NCI-H446 (cell line): ENCODE measurements at places on chromosomes 7 and 10.
A peak's percentile ranks its signal among the peaks of the same experiment; 100 is the strongest.

DNA sequence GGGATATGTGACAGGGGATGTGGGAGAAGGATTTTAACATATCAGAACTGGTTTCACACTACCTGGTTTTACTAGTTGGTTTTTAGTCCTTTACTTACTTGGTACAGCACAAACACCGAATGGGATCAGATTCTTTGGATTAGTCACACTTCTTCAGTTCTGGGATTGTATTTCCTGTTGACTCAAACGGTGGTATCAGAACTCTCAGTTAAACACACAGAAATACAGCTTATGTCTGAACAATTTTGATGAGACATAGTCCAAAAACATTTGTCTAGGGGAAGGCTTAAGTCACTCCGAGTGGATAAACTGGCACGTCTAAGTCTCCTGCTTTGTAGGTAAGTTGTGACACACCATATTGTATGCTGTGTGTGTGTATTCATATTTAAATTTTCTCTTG is 480.5 kb downstream of the PHTF2 start:
- no peak for DNase-seq

GRCh38 chr7:135919071-135919841 is 57.9 kb downstream of the MTPN start:
- DNase-seq: no peak

- DNase-seq: no peak
Observed at GRCh38 chr10:62130948-62131347, 137.7 kb downstream of the RTKN2 start.

GRCh38 chr10:130421909-130422308 is 285.7 kb downstream of the GLRX3 start:
- DNase-seq: no peak

DNA sequence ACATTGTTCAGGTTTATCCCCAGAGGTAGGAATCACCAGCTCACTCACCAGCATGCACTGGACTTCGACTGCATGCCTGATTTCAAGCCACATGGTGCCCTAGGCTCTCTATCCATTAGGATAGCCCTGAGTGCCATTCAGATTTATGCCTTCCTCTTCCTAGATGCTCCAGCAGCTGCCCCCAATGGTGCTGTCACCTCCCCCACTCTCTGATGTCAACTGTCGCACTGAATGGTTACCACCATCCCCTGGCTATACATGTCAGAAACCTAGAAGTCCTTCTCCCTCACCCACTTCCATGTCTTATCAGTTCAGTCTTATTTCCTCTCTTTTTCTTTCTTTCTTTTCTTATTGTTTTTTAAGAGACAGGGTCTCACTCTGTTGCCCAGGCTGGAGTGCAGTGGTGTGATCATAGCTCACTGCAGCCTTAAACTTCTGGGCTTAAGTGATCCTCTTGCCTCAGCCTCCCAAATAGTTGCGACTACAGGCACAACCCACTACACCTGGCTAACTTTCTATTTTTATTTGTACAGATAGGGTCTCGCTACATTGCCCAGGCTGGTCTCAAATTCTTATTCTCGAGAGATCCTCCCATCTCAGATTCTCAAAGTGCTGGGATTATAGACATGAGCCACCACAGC is 2.9 kb downstream of the SFXN4 start:
- no peak for DNase-seq

- DNase-seq: peak; percentile 30
Observed at GRCh38 chr7:139618482-139619366, 95.2 kb downstream of the CLEC2L start.

DNA sequence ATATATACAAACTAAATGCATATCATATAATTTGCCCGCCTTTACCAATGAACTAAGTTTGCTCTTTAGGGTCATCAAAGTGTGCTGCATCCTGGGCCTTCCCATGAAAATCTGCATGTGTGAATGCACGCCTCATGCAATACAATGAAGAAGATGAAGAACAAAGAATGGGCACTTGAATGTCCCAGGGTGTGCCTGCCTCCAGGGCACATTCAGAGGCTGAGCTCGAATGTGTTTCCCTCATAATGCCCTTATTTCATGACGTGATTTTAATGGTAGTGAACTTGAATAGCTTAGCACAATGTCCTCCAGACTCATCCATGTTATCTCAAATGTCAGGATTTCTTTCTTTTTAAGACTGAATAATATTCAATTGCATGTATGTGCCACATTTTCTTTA is 824.9 kb downstream of the TNS3 start:
- DNase-seq: no peak

GRCh38 chr10:22978918-22979317 is 51.1 kb downstream of the ARMC3 start:
- DNase-seq: no peak
